ENCODE measurements at places on chromosomes 12 and 14. TPM values are rescaled to one million over a fixed set of nuclear protein-coding genes. Genes with fewer than 3 reads are reported as not detected.

Gene ARHGAP5
- 89.5 TPM for total RNA-seq

Gene SDR9C7
- total RNA-seq = not detected

Gene TULP3
- total RNA-seq = 4.4 TPM

Gene PLBD1
- 201 TPM for total RNA-seq

Gene HHIPL1
- not detected for total RNA-seq

Gene GRIN2B
- total RNA-seq = under 0.01 TPM

Gene FGF6
- not detected for total RNA-seq

Gene NFATC4
- total RNA-seq = 0.10 TPM

Gene RITA1
- 3.3 TPM for total RNA-seq

Measured in mononuclear cell (primary cell).